ENCODE measurements at places on chromosomes 1 and 21.

DNA sequence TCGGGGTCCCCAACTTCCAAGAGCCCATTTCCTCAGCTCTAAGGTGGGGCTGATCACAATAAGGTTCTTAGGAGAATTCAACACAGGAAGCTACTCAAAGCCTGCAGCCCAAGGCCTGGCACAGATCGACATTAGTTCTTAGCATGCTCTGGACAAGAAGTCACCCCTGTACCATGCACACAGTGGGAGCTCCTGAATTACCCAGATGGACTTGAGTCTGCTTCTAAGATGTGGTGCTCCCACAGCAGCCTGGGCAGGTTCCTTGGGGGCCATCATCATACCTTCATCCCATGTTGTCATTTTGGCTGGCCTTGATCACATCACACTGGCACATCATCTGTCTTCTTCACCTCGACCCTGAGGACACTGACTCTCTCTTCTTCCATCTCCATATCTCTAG lies 153.3 kb upstream of the VAMP3 start:
- no peak for DNase-seq

- DNase-seq = no peak
Observed at GRCh38 chr1:117537291-117537920, 68.4 kb upstream of the TENT5C start.

DNA sequence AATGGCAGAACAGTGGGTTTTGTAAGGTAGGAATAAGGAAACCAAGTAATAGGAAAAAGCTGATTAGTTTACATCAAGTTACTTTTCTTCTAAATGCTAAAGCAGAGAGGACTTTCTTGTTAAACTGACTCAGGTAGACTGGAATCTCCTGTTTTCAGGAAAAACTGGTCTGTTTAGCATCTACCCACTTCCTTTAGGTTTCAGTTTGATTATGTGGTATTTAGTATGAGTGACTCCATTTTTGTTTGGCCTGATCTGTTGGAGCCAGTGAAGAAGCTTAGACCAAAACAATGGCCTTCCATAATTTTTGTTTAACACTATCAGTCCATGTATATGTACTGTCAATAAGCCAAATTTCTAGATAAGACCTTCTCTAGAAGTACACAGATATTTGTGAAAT lies 88.4 kb downstream of the EPB41 start:
- no peak for DNase-seq

DNA sequence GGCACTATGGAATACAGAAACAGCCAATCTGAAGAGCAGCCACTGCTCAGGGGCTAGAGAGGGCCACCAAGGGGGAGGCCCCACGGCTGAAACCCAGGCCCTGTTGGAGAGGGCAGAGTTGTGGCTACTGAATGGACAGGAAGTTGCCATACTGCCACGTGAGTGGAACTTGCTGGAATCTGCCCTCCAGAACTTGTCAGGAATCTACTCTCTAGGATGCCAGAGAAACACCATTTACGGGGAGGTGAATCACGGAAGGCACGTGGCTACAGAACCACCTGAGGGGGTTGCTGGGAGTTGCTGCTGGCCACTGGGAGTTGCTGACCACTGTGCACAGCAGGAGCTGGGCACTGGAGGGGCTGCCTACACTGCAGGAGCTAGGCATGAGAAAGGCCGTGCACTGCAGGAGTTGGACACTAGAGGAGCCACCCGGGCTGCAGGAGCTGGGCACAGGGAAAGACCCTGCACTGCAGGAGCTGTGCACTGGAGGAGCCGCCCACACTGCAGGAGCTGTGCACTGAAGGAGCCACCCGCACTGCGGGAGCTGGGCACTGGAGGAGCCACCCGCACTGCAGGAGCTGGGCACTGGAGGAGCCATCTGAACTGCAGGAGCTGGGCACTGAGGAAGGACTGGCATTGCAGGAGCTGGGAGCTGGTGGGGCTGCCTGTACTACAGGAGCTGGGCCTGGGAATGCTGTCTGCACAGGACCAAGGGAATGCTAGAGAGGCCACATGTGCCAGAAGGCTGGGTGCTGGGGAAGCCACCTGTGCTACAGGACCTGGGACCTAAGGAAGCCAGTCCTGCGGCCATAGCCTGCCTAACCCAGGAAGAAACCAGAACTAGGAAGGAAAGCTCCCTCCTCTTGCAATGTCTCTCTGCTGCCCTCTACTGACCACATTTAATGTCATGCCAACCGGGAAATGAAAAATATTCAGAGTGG lies 343.4 kb downstream of the MATN1 start:
- DNase-seq = peak; percentile 65

DNA sequence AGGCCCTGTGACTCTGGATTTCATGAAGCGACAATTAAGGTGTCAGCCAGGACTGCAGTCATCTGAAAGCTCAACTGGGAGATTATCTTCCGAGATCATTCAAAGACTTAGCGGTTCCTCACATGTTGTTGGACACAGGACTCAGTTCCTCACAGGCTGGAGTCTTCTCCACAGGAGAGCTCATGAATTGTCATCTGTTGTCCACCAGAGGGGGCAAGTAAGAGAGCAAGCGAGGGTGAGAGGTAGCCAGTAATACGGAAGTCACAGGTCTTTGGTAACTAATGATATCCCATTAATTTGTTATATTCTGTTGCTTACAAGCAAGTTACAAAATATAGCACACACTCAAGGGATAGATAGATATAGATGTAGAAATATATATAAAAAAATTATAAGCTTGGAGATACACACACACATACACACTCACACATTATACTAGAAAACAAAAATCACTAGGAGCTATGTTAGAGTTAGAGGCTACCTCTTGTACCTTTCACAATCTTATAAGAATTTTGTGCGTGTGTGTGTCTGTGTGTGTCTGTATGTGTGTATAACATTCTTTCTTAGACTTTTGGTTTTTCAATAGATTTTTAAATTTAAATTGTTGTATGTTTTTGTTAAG lies 1695.3 kb downstream of the BRINP3 start:
- DNase-seq = peak; percentile 48

GRCh38 chr1:104733866-104734265 lies 984.2 kb downstream of the AMY1C start:
- no peak for DNase-seq

- DNase-seq = no peak
Observed at GRCh38 chr1:118504867-118505266, 319.8 kb upstream of the SPAG17 start.

GRCh38 chr1:230499496-230499895 lies 73.4 kb upstream of the PGBD5 start:
- DNase-seq = no peak

DNA sequence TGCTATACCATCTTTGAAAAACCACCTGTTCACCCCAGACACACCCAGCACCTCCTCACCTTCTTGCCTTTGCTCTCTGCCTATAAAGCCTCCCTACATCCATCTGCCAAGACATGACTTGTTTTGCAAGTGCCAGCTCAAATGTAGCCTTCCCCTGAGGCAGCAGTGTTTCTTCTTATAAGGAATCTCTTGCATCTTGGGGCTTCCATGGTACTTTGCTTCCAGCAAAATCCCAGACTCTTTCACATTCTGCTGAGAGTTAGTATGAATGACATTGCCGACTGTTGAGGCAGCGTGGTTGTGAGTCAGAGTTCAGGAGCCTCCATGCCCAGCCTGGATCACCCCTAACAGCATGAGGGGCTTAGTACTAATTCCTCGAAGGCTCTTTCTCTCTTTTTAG lies 217.4 kb upstream of the RUNX1 start:
- peak; percentile 30 for DNase-seq

DNA sequence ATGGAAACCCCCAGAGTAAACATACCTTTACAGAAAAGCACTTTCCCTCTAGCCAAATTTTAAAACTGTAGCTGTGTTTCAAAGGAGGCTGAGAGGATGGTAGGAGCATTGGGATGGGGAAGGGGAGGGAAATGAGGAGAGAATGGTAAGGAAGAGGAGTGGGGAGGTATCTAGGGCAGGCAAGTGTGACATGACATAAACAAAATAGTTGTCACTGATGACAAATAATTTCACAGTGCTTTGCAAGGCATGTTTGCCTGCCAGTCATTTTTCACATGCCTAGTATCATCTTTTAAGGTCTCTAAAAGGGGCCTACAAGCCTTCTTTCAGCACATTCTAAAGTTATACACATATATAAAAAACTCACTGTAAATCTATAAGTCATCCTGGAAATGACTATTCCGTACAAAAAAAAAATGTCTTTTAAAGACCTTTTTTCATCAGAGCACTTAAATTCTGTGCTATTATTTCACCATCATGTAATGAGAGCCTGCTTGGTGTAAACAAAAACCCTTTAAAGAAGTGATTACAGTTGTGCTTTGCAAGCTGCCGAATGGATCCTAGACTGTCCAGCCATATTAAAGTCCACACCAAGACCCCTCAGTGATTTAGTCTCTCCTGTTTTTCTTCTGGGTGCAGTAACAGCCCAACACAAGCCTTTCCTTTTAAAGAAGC lies 38.4 kb downstream of the HLX start:
- DNase-seq = no peak

DNA sequence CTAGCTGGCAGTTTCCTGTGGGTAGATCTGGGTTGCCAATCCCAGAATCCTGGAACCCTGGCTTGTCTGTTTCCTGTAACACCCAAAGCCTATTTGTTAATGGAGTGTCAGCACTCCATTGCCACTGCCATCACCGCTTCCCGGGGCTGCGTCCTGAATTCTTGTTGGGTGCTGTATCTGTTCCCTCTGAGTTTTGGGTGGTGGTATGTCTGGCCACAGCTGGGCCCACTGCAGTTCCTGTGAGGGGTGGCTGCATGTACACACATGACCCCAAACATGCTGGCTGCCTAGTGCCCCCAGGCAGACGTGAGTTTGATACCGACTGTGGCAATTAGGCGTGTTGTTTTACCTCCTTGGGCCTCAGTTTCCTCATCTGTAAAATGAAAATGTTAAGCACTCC lies 29.3 kb downstream of the NAV1 start:
- DNase-seq = no peak

DNA sequence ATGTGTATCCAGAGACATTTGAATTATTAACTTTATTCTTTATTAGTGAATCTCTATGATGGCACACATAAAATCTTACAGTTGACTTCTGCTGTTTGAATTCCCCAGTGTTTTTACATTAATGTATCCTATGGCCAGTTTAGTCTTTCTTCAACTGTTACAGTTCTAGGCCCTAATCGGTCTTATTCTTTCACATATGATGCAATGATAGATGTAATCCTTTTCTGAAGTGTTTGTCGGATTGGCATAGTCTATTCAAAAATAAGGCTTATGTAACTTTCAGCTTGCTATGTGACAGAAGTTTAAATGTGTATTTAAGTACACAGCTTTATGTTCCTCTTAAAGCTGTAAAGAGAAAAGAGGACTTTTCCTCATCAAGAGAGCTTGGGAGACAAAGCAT lies 26.4 kb upstream of the KIAA1614 start:
- DNase-seq = no peak

- peak; percentile 84 for DNase-seq
Observed at GRCh38 chr1:48916130-48917069, 139.7 kb upstream of the BEND5 start.

GRCh38 chr1:225572422-225572821 lies 80.5 kb downstream of the ENAH start:
- peak; percentile 64 for DNase-seq

DNA sequence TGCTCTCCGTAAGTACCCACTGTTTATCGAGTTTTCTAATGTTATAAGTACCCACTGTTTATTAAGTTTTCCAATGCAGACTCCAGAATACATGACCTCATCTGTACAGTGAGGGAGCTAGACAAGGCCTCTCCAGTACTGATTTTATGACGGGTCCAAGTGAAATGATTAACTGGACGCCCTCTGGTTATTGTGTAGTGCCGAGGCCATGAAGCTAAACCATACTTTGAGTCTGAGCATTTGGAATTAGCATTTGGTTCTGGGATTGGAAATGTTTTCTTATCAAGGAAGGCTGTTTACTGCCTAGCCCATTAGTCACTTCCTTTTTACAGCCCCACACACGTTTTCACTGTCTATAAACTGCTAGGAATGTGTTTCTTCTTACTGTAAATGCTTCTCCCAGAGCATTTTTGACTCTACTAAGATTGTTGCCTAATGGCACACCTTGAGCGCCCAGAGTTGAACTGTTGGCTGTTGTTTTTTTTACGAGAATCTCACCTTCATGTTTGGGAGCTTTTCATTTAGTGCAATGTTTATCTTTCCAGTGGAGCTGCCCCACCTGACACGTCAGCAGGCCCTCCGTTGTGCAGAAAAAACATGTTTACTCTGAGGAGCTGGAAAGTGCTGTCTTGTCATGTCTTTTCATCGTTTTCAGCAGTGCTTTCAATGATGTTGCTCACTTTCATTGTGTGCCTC lies 26.9 kb downstream of the SPATA46 start:
- peak; percentile 67 for DNase-seq

DNA sequence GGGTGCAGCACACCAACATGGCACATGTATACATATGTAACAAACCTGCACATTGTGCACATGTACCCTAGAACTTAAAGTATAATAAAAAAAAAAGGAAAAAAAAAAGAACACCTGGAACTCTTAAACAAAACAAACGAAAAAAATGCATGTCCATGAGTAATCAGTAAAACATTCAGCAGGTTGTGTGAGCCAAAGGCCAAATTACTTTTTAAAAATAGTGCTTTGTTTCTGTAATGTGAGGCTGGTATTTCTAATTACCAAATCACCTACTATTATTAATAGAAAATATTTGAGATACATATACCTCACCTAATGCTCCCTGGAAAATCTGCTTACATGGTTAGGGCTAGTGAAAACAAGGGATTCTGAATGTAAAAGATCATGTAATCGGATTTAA lies 294.4 kb upstream of the NR5A2 start:
- no peak for DNase-seq

DNA sequence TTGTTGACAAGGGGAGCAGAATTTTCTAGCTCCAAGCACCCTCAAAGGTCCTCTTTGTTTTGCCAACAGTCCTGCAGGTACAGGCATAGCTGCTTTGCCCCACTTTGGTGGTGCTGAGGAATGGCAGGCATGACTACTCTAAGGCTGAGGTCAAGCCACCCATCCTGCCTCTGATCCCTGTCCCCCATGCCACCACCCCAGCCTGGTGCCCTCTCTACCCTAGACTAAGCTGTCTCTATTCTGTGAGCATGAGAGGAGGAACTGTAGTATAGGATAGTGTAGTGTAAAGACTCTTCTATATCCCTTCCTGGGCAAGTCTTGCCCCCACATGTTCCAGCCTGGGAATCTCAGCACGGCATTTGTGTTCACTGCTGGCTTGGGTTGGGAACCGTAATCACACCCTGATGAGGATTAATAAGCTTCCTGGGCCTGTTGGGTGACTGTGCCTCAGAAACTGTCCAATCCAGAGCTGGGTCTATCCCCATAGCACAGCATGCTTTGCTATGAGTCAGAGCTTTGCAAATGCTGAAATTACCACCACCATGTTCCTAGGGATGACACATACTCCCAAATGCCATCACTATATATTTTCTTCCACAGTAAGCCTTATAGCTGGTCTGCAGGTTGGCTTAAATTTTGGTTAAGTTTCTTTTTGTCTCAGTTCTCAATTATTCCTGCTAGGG lies 105.7 kb upstream of the PPP2R5A start:
- peak; percentile 97 for DNase-seq

All from fibroblast of skin of back (primary cell).